ENCODE measurements at places on chromosomes 5 and 9.
A peak's percentile ranks its signal among the peaks of the same experiment; 100 is the strongest.

- DNase-seq = no peak
Measured at GRCh38 chr5:5271786-5272321, 131.7 kb downstream of the ADAMTS16 start.

GRCh38 chr5:71014176-71014575, 11.0 kb downstream of the NAIP start:
- no peak for DNase-seq

DNA sequence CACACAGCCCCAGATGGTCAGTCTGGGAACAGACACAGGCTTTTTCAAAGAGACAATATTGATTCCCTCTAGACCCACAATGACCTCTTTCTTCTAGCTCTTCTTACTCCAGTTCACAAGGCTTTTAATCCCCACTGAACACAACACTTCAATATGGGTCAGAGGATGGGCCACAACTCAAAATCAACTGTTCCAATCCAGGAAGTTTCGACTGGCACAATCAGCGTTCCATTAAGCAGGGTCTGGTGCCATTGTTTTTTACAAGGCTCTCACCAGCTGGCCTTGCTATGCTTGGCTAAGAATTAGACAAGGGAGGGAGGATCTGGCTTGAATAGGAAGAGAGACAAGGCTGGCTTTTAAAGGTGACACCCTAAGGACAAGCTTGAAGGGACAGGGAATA, 199.4 kb upstream of the SLC24A2 start:
- peak; percentile 50 for DNase-seq

DNA sequence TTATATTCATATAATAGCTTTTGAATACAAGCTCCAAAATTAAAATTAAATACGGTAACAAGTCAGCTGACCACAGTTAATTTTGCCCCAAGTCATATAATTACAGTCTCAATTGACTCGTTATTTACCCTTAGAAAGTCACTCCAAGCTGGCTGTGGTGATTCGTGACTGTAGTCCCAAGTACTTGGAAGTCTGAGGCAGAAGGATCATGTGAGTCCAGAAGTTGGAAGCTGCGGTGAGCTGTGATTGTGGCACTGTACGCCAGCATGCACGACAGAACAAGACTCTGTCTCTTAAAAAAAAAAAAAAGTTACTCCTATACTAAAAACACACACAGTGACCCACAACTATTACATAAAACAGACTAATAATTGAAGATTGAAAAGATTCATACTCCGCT, 31.6 kb upstream of the DTWD2 start:
- no peak for DNase-seq

- DNase-seq = no peak
Measured at GRCh38 chr5:151949701-151950308, 25.2 kb upstream of the GLRA1 start.

GRCh38 chr9:36005891-36006290, 30.8 kb upstream of the RECK start:
- DNase-seq = no peak
